ENCODE measurements at places on chromosomes 1 and 21. TPM values are rescaled to one million over a fixed set of nuclear protein-coding genes. Genes with fewer than 3 reads are reported as not detected.
A peak's percentile ranks its signal among the peaks of the same experiment; 100 is the strongest.

GRCh38 chr1:187842406-187843165, 1013.8 kb downstream of the PLA2G4A start:
- peak; percentile 47 for DNase-seq
- H3K4me3 ChIP-seq, result no peak overlapping the region
- no peaks in the 10 kb centered on the region for H3K27me3 ChIP-seq
- H3K4me1 ChIP-seq, result no peaks in the 10 kb centered on the region

GRCh38 chr1:236861560-236862218, 66.6 kb downstream of the MTR start:
- DNase-seq, result peak; percentile 3
- H3K27me3 ChIP-seq, result no peaks in the 10 kb centered on the region
- no peaks in the 10 kb centered on the region for H3K4me1 ChIP-seq
- H3K4me3 ChIP-seq, result no peak overlapping the region
- no peak overlapping the region for H3K27ac ChIP-seq

GRCh38 chr1:243287652-243288051, 31.8 kb downstream of the SDCCAG8 start:
- no peaks in the 10 kb centered on the region for H3K36me3 ChIP-seq
- peaks cover 13% of the 10 kb centered on the region for H3K4me1 ChIP-seq
- no peak overlapping the region for H3K4me3 ChIP-seq
- peak overlapping the region; percentile 66 for H3K27ac ChIP-seq

DNA sequence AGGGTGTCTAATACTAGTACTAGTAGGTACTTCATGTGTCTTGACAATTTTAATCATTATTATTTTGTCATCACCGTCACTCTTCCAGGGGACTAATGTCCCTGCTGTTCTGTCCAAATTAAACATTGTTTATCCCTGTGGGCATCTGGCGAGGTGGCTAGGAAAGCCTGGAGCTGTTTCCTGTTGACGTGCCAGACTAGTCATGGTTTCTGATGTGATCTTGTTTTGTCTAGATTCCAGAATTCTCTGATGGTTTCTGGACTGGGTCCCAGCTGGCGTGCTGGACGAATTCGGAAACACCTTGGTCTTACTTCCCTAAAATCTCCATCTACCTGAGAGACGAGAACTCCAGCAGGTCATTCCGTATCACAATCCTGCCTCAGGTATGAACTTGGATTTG, 66.1 kb upstream of the FAM3B start:
- H3K27me3 ChIP-seq, result no peaks in the 10 kb centered on the region
- H3K4me1 ChIP-seq, result no peaks in the 10 kb centered on the region
- no peak overlapping the region for H3K4me3 ChIP-seq
- DNase-seq, result peak; percentile 77

DNA sequence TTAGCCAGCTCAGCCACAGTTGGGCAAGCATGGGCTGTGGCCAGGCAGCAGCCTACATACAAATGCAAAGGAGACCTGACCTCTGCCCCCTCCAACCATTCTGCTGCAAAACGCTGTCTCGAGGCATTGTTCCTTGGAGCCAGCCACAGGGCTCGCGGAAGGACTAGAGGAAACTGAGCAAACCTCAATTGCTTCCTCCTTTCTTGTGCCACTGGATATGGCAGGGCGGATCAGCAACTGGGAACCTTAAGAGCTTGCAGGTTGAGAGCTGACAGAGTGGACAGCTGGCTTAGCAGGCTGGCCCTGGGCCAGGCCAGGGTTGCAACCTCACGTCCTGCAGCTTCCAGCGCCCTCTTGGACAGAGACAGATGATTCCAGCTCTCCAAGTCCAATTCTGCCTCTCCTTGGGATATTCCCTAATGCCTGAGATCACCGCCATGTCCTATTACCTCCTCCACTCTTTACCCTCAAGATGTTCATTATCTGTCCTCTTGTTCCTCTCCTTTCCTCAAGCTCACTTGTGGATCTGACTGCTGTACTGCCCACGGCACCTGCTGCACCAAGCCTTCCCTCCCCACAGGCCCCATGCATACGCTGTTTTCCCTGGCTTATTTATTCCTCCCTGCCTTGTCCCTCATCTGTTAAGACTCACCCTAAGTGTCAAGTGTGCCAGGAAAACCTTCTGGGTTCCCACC, 67.5 kb downstream of the SDC3 start:
- no peak overlapping the region for H3K27ac ChIP-seq
- peaks cover 16% of the 10 kb centered on the region for H3K27me3 ChIP-seq
- DNase-seq, result no peak

GRCh38 chr1:116877141-116877818, 32.4 kb upstream of the PTGFRN start:
- no peaks in the 10 kb centered on the region for H3K36me3 ChIP-seq
- no peak overlapping the region for H3K4me3 ChIP-seq
- H3K27ac ChIP-seq, result no peak overlapping the region
- H3K27me3 ChIP-seq, result no peaks in the 10 kb centered on the region
- no peak for DNase-seq

GRCh38 chr1:117795190-117795589, 134.2 kb downstream of the GDAP2 start:
- no peak overlapping the region for H3K4me3 ChIP-seq
- H3K27ac ChIP-seq, result peak overlapping the region; percentile 5
- peaks cover 17% of the 10 kb centered on the region for H3K4me1 ChIP-seq
- no peaks in the 10 kb centered on the region for H3K27me3 ChIP-seq
- H3K36me3 ChIP-seq, result no peaks in the 10 kb centered on the region

GRCh38 chr1:94827434-94827833, 7.3 kb downstream of the SLC44A3 start:
- no peak overlapping the region for H3K4me3 ChIP-seq
- no peak for DNase-seq
- H3K27me3 ChIP-seq, result peaks cover 2% of the 10 kb centered on the region
- H3K36me3 ChIP-seq, result no peaks in the 10 kb centered on the region

GRCh38 chr21:38992737-38993136, 187.0 kb downstream of the ETS2 start:
- no peak overlapping the region for H3K27ac ChIP-seq
- H3K4me1 ChIP-seq, result peaks cover 37% of the 10 kb centered on the region
- no peak for DNase-seq

DNA sequence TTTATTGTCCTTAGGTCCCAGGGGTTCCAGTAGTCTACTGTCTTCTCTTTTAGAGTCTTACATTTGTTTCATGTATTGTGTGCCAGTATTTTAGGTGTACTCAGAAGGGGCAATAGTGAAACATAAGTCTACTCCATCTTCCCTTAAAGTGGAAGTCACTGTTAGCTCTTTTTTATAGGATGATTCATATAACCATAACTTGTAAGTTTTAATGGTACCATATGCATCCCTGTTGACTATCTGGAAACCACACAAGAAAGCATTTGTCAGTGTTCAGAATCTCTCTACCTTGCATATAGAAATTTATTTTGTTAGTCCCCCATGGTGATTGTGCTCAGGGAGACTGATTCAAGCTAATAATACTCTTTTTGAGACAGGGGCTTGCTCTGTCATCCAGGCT, 149.9 kb downstream of the HS2ST1 start:
- DNase-seq, result no peak
- H3K36me3 ChIP-seq, result no peaks in the 10 kb centered on the region
- H3K4me1 ChIP-seq, result no peaks in the 10 kb centered on the region
- no peak overlapping the region for H3K27ac ChIP-seq

- no peaks in the 10 kb centered on the region for H3K36me3 ChIP-seq
- H3K27ac ChIP-seq, result no peak within 1 kb of the TSS
- DNase-seq, result peak; percentile 17
- peaks cover 14% of the 10 kb centered on the region for H3K27me3 ChIP-seq
- peaks cover 2% of the 10 kb centered on the region for H3K4me1 ChIP-seq
- peak within 1 kb of the TSS; percentile 39 for H3K4me3 ChIP-seq
Observed at GRCh38 chr1:40783001-40783905, at the start of gene KCNQ4. Gene KCNQ4 (plus strand): TSS chr1:40783787. CDS start chr1:40784094, 307 bp downstream.

- H3K4me1 ChIP-seq, result no peaks in the 10 kb centered on the region
- H3K36me3 ChIP-seq, result no peaks in the 10 kb centered on the region
- no peak for DNase-seq
- H3K27me3 ChIP-seq, result peaks cover 3% of the 10 kb centered on the region
Observed at GRCh38 chr21:43619856-43620255, 39.4 kb downstream of the HSF2BP start.

DNA sequence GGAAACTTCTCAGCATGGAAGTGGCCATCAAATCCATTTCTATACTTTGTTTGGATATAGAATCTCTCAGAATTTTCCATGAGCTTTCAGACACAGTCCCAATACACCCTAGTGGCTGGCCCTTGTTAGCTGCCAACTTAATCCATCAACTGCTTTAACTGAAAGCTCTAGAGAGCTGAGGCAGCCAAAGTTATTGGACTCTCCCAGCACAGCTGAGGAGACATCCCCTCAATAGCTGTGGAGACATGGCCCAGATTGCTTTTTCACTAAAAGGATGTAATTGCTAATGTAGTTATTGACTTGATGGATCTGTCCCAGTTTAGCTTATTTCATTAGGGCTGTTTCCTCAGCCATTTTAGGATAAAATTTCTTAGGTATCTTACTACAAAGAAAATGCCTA, 94.8 kb upstream of the PRMT6 start:
- H3K27me3 ChIP-seq, result no peaks in the 10 kb centered on the region
- no peak overlapping the region for H3K27ac ChIP-seq
- no peaks in the 10 kb centered on the region for H3K4me1 ChIP-seq
- H3K4me3 ChIP-seq, result no peak overlapping the region
- H3K36me3 ChIP-seq, result no peaks in the 10 kb centered on the region

GRCh38 chr1:47937586-47938254, 59.5 kb downstream of the TRABD2B start:
- no peak for DNase-seq
- H3K27ac ChIP-seq, result no peak overlapping the region
- no peaks in the 10 kb centered on the region for H3K4me1 ChIP-seq
- H3K27me3 ChIP-seq, result no peaks in the 10 kb centered on the region
- H3K36me3 ChIP-seq, result no peaks in the 10 kb centered on the region
- no peak overlapping the region for H3K4me3 ChIP-seq

- no peaks in the 10 kb centered on the region for H3K36me3 ChIP-seq
- DNase-seq, result no peak
- no peaks in the 10 kb centered on the region for H3K27me3 ChIP-seq
- H3K4me3 ChIP-seq, result no peak overlapping the region
Observed at GRCh38 chr21:33951276-33952178, 35.9 kb upstream of the ATP5PO start.

GRCh38 chr1:245578308-245578707, 423.5 kb downstream of the KIF26B start:
- no peaks in the 10 kb centered on the region for H3K27me3 ChIP-seq
- DNase-seq, result no peak
- no peak overlapping the region for H3K27ac ChIP-seq
- H3K36me3 ChIP-seq, result no peaks in the 10 kb centered on the region

DNA sequence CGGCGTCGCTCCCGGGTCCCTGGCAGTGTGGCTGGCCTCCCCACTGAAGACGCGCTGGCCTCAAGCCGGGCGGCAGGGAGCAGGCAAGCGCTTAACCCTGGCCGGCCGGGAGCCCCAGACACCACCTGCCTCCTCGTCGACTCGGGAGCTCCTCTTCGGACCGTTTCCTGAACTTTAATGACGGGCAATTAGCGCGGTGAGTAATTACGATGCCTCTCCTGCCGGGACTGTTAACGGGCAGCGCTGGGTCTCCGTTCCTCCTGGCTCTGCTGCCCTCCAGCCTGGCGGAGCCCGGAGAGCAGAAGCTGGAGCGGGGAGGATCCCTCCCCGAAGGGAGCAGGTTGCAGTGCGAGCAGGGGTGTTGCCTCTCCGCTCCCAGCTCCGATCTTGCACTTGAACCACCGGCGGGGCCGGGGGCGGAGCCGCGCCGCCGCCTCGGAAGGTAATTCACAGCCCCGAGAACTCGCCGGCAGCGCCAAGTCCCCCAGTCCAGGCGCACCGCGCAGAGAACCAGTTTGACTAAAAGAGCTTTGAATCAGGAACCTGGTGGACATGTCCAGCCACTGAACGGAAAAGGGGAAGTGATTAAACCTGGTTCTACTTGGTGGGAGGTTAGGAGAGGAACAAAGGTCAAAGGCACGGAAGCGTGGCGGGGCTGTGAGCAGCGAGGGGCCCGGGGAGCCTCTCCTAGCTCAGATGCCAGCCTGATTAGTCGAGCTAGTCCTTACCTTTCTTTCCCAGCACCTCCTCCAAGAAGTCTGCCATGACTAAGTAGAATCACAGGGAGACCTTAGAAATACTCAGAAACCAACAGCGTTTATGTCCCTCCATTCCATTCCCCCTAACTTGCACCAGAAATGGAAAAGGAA, 18.3 kb upstream of the PLEKHA6 start:
- H3K36me3 ChIP-seq, result no peaks in the 10 kb centered on the region
- H3K4me3 ChIP-seq, result peak overlapping the region; percentile 3
- DNase-seq, result peak; percentile 21

DNA sequence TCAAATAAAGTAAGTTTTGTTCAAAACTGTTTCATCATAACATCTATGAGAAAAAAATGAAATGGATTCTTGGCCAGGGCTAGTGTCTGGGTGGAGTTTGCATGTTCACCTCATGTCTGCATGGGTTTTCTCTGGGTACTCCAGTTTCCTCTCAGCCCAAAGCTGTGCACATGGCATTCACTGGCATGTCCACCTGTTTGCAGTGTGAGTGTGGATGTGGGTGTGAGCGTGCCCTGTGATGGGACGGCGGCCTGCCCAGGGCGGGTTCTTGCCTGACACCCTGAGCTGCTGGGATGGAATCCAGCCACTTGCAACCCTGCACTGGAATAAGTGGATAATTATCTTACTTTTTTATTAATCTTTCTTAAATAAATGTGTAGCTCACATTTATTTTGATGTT, 185.5 kb downstream of the RYR2 start:
- H3K27ac ChIP-seq, result no peak overlapping the region
- DNase-seq, result no peak
- no peaks in the 10 kb centered on the region for H3K4me1 ChIP-seq
- no peaks in the 10 kb centered on the region for H3K27me3 ChIP-seq

DNA sequence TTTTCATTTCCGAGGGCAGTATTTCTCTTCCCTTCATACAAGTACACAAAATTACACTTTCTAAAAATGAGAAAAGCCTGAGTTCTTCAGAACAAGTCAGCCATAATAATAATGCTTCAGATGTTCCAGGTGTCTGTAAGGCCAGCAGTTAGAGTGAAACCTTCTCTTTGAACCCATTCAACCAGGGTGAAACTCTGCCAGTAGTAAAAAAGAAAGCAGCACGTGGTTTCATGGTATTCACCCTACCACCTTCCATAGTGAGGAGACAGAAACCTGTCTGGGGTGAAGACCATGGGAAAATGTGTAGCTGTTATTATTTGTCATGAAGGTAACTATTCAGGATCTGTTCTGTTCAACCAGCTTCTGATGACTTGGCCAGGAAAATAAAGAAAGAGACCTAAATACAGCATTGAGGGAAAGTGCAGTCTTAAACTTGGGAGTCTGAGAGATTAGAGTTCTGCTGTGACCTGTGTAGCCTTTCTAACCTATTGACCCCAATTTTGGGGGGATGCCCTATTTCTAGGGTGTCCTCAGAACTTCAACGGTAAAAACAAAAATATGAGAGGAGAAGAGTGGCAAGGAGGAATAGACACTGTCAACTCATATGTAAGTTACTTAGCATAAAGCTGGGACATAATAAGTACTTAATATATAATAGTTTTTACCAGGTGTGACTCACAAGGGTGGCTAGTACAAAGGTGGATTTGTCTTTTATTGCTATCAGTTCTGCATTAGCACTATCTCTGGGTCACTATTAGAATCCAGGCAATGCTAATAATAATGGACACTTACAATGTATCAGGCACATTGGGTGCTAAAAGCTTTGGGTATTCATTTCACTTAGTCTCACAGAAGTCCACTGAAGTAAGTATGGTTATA, 70.0 kb upstream of the TNFSF4 start:
- no peaks in the 10 kb centered on the region for H3K36me3 ChIP-seq
- no peaks in the 10 kb centered on the region for H3K27me3 ChIP-seq
- H3K4me3 ChIP-seq, result no peak overlapping the region
- no peak for DNase-seq
- H3K4me1 ChIP-seq, result no peaks in the 10 kb centered on the region

BMP8A gene
- total RNA-seq, result 0.33 TPM

THEMIS2 gene
- total RNA-seq, result 43.6 TPM

DIO1 gene
- not detected for total RNA-seq

PLD5 gene
- total RNA-seq, result not detected

MPL gene
- total RNA-seq, result not detected

SHE gene
- under 0.01 TPM for total RNA-seq

RIPK4 gene
- under 0.01 TPM for total RNA-seq

C1orf210 gene
- not detected for total RNA-seq

FAM78B gene
- 0.33 TPM for total RNA-seq

SGIP1 gene
- 11.0 TPM for total RNA-seq

Measured in fibroblast of lung (primary cell).